MG63 (cell line): ENCODE measurements at places on chromosomes 1 and 21. TPM values are rescaled to one million over a fixed set of nuclear protein-coding genes. Genes with fewer than 3 reads are reported as not detected.
A peak's percentile ranks its signal among the peaks of the same experiment; 100 is the strongest.

- DNase-seq: no peak
Observed at GRCh38 chr1:77271852-77272580, 9.8 kb upstream of the AK5 start.

- no peak for DNase-seq
Observed at GRCh38 chr1:34684266-34684665, 70.6 kb upstream of the GJB5 start.

DNA sequence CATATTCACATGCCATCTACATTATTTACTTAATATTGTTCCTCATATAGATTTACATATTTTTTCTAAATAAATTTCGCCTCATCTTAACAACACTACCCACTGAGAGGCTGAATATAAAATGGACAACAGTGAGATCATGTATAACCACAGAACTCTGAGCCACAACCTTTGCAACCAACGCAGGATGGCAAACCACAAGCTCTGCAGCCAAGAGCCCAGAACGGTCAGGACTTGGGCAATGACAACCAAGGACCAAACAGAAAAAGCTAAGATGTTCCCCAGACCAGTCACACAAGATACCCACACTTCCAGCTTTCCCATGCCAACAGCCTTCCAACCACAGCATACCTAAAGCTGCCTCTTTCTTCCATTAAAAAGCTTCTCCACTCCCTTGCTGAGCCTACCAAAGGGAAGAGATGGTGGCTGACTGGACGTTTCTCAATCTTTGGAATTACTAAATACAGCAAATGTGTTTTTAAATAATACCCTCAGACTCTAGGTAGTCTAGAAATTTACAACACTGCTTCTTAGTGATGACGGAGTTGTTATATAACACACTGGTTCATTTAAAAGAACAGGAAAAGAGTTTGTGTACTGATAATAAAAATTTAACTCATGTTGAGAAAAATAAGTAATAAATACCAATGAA is 117.9 kb downstream of the AKT3 start:
- DNase-seq: no peak

GRCh38 chr21:28822486-28823335 is 170.0 kb downstream of the LTN1 start:
- DNase-seq: peak; percentile 5

DNA sequence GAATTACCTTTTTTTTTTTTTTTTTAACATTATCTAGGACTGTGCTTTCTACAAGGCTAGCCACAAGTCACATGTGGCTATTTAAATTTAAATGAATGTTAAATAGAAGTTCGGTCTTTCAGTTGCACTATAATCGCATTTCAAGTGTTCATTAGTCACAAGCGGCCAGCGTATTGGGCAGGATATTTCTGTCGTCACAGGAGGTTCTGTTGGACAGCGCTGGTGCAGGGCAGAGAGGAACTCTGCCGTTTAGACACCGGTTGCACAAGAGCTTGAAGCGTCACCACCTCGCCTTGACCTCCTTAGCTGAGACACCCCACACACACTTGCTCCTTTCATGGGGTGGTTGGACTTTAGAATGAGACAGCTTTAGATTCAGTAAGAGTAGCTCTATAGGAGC is 64.1 kb downstream of the BACE2 start:
- no peak for DNase-seq

KAZN gene
- 1.0 and 3.4 TPM in 2 replicates for total RNA-seq

DNAJC11 gene
- total RNA-seq: 66.4 and 71.8 TPM in 2 replicates

GRCh38 chr1:234609691-234610042 is 311 bp downstream of the IRF2BP2 start:
- DNase-seq: no peak

DNA sequence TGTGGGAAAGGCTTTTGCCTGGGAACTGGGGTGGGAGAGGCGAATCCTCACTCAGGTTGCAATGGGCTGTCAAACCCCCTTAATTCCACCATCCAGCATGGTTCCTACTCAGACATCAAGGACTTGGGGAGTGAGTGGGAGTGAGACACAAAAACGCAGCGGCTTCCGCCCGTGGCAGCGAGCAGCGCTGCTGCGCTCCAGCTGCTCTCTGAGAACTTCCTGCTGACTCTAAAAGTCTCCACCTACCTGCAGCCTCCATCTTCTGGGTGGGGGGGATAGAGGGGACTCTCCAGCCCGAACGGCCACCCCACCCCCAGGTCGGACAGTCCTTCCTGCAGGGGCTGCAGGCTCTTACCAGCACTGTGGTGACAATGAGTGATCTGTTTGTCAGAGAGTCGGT is 184.4 kb downstream of the GRIK3 start:
- no peak for DNase-seq

DNA sequence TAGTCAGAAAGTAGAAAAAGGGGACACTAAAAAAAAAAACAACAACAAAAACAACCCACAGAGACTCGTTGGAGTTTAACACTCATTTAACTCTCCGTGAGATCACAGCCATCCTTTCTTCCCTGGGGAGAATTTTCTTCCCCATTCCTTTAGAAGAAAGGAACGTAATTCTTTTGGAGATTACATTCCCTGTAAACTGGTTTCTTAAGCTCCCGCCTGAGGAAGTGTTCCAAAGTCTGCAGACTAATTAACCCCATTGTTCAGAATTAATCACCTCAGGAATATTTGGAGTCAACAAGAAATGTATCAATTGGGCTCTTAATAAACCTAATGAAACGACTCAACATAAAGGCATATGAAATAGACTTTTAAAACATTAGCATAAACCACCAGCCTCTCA is 228.2 kb upstream of the CSF3R start:
- DNase-seq: no peak

WNT9A gene
- total RNA-seq: 10.8 and 11.3 TPM in 2 replicates

GRCh38 chr1:93416183-93416582 is 31.7 kb upstream of the FNBP1L start:
- no peak for DNase-seq

GRCh38 chr1:205775717-205776056 is 405 bp upstream of the RAB29 start:
- DNase-seq: no peak

DNA sequence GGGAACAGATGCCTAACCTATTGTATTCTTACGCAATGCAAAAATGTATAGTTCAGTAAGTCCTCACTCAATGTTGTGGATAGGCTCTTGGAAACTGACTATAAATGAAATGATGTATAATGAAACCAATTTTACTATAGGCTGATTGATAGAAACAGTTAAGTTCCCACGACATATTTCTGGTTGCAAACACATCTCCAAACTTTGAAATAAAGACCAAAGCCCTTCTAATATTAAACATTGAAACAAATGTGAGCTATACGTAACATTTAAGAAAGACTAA is 29.1 kb downstream of the MAP3K21 start:
- no peak for DNase-seq

MCOLN2 gene
- total RNA-seq: 2.8 and 5.6 TPM in 2 replicates

GRCh38 chr1:158554352-158554751 is at the start of gene OR6Y1:
TSS of gene OR6Y1 (minus strand) at chr1:158554405. CDS start at chr1:158548105, 6,300 bp downstream.
- no peak for DNase-seq

GRCh38 chr21:29145354-29145782 is 14.9 kb downstream of the MAP3K7CL start:
- DNase-seq: peak; percentile 89

DNA sequence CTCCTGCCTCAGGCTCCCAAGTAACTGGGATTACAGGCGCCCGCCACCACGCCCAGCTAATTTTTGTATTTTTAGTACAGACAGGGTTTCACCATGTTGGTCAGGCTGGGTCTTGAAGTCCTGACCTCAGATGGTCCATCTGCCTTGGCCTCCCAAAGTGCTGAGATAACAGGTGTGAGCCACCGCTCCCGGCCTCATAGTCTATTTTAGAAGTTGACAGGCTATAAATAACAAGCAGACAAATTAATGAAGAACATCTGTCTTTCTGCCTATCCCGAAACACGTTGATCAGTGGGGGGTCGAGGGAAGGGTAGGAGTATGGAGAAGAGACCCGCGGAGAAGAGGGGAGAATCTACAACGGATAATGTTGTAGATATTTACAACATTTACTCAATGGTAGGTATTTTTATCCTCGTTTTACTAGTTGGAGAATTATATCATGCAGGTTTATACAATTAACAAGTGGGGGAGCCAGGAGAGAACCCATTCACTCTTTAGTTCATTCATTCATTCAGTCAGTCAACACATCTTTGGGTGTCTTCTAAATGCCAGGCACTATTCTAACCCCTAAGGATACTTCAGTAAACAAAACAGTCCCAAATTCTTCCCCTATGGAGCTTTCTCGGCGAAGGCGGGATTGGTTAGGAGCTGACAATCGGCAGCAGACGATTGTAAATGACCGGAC is 497 bp upstream of the IFNAR2 start:
- DNase-seq: no peak

- DNase-seq: no peak
Observed at GRCh38 chr1:78351551-78352216, 139.1 kb upstream of the PTGFR start.

- DNase-seq: no peak
Observed at GRCh38 chr1:30757352-30758120, at the start of gene LAPTM5. TSS of gene LAPTM5 (minus strand) at chr1:30757774. CDS start at chr1:30757745, 29 bp downstream.

LRP8 gene
- total RNA-seq: 12.4 and 16.1 TPM in 2 replicates

GRCh38 chr1:165351863-165352441 is 4.6 kb downstream of the LMX1A start:
- DNase-seq: no peak

- no peak for DNase-seq
Observed at GRCh38 chr1:10969267-10969970, 43.0 kb upstream of the TARDBP start.

LRRC7 gene
- not detected in 2 replicates for total RNA-seq

CNN3 gene
- 129 and 169 TPM in 2 replicates for total RNA-seq

DNALI1 gene
- not detected in 2 replicates for total RNA-seq

GRHL3 gene
- not detected in 2 replicates for total RNA-seq

DNA sequence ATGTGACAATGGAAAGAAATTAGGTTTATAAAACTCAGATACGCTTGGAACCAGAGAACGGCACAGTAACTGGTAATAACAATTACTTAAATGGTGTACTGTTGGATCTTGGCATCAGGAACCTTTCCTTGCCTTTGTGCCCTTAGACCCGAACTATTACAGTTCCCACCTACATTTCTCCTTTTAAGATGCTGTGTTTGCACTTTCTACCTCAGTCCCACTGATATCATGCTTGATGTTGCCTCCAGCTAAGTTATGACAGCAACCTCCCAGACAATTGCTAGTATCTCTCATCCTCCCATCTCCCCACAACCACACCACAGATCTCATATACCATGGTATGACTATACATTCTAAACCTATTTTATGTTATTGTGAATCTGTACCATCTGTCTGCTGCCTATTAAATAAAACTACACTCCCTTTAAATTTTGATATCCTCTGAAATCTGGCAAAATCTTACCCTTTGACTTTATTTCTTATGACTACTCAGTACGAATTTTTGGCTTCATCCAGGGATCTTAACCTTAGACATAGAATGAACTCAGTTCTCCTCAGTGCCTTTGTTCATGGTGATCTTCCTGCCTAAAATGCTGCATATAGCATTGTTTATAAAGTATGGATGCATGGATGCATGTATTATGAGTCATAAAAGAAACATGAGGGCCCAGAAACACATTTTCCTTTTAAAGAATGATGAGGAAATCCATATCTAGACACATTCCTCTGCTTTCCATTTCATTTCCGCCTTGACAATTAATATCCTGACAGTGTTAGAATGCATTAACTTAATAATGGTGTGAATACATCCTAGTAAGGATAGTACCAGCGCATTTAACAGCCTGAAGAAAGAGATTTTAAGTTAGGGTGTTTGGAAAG is 64.1 kb downstream of the LRRC8D start:
- no peak for DNase-seq

GRCh38 chr1:204288021-204288588 is 71.6 kb downstream of the PLEKHA6 start:
- DNase-seq: no peak

DNA sequence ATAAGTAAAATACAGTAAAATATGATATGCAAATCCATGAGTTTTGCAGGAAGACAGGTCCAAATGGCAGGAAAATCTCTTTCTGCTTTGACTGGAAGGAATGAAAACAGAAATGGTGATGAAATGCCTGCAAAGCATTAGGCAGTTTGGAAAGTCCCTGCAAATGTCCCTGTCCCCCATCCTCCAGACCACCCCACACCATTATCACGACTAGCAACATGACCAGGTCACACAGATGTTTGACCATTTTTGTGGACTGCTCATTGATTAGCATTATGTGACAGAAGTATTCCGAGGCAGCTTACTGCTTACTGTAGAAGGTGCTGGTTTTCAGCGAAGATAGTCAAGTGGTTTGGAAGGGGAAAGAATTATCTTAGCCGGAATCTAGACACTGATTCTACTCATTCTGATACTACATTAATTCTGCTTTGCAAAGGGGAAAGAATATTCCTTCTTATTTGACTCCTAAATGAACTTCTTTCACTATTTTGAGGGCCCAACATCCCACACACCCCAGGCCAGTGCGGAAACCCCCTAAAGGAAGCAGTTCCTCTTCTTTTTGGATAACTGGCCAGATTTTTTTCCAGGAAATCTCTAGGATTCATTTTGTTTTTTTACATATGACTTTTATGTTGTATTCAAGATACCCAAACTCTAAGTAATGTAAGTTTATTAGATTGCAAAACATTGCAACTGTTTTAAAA is 9.5 kb upstream of the CR2 start:
- no peak for DNase-seq

DNA sequence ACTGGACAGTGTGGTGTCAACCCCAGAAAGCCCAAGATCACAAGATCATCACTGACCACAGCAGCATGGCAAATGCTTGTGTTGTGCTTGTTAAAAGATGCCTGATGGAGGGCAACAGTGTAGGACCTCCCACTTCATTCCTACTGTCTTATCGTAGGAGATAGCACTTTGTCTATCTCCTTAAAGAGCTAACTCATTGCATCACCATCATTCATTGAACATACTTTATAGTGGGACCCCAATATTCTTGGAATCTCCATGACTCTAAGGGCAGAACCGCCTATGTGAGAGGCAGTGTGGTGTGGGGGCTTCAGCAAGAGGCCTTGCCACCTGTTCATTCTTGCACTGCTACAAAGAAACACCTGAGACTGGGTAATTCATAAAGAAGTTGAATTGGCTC is 5.0 kb upstream of the SH2D1B start:
- no peak for DNase-seq

GRCh38 chr1:38207906-38208305 is 161.3 kb upstream of the POU3F1 start:
- no peak for DNase-seq

EFNA1 gene
- total RNA-seq: 0.37 and 4.1 TPM in 2 replicates

- DNase-seq: no peak
Observed at GRCh38 chr1:201095581-201095980, 16.6 kb downstream of the CACNA1S start.

- DNase-seq: peak; percentile 79
Observed at GRCh38 chr1:210687582-210688279, 359.0 kb downstream of the HHAT start.

PROX1 gene
- not detected in 2 replicates for total RNA-seq

GRCh38 chr1:26315874-26316850 is 1.6 kb upstream of the CD52 start:
- no peak for DNase-seq

RNU1-2 gene
- not detected in 2 replicates for total RNA-seq

GRCh38 chr1:209601809-209602657 is 18.5 kb downstream of the CAMK1G start:
- peak; percentile 45 for DNase-seq

GRCh38 chr1:150262388-150263320 is 5.1 kb downstream of the CA14 start:
- no peak for DNase-seq
